ENCODE measurements at places on chromosomes 16 and 17.
A peak's percentile ranks its signal among the peaks of the same experiment; 100 is the strongest.

DNA sequence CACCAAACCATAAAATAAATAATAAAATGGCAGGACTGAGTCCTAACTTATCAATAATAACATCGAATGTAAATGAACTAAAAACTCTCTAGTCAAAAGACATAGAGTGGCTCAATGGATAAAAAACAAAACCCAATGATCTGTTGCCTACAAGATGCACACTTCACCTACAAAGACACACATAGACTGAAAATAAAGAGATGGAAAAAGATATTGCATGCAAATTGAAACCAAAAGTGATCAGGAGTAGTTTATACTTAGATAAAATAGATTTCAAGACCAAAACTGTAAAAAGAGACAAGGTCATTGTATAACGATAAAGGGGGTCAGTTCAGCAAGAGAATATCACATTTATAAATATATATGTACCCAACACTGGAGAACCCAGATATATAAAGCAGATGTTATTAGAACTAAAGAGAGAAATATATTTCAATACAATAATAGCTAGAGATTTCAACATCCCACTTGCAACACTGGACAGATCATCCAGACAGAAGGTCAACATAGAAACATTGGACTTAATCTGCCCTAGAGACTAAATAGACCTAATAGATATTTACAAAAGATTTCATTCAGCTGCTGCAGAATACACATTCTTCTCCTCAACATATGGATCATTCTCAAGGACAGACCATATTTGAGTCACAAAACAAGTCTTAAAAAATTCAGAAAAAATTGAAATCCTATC is 29.8 kb downstream of the SLC47A2 start:
- no peak for DNase-seq

GRCh38 chr17:57724026-57724728 is 20.9 kb downstream of the CCDC182 start:
- no peak for DNase-seq

DNA sequence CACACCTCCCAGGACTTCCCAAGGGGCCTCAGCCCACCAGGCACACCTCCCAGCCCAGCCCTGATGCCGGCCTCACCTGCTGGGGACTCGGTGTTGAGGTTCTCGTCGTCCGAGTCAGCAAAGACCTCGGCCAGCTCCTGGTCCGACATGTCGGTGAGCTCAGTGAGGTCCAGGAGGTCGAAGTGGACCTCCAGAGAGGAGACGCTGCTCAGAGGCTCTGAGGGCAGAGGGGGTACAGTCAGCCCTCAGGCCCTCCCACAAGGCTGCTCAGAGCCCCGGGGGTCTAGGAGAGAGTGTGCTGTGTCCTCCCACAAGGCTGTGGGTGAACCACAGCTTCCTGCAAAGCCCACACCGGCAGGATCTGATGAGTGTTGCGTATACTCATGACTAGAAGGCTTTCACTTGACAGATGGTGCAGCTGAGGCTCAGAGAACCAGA is 10.5 kb downstream of the DBNDD1 start:
- peak; percentile 50 for DNase-seq

DNA sequence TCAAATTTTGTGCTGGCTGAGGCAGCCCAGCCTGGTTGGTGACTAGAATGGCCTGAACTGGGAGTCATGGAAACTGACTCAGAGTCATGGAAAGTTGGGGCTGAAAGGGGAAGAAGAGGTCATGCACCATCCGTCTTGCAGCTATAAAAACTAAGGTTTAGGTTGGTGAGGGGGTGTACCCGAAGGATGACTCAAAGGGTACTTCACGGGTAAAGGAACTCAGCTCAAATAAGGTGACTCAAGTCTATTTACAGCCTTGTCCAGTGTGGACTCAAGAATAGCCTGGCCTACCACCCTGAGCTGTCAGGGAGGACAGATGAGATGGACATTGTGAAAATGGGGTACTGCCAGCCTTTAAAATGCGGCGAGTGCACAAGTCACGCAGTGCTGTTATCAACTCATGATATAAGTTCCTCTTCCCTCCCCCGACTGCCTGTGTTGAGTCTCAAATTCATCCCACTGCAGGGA is 18.6 kb downstream of the CD300LB start:
- no peak for DNase-seq

Measured in activated T-cell treated with anti-CD3 and anti-CD28 coated beads for 1 hour (primary cell).